CD4-positive, alpha-beta T cell treated with Interleukin-21 for 1 hour (primary cell): ENCODE measurements at places on chromosomes 11 and 22.
A peak's percentile ranks its signal among the peaks of the same experiment; 100 is the strongest.

DNA sequence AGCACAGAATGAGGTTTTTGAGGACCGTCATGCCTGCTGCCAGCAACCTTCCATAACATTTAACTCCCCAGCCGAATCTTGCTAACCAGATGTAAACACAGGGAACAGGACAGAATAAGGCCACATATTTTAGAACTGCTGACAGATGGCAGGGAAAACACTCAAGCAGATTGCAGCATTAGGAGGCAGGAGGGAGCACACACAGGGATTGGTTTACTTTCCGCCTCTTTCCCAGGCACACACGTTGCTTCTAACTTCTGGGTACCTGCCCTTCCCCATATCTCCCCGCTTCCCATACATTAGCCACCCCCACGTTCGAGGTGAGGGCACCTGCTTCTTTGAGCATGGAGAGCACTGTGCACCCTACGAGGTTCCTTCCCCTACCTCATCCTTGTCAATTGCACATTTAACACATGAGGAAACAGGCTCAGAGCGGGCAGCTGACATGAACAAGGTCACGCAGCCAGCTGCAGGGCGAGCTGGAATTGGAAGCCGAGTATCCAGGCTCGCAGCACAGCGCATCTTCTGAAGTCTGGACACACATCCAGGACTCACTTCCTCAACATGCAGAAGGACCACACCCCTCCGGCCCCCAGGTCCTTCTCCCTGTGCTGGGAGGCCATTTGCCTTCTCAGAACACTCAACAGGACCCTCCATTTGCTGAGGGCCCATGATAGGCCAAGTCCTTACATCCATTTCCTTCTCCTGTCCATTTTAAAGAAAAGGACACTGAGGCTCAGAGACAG lies 18.7 kb downstream of the ASPHD2 start:
- no peak for DNase-seq

DNA sequence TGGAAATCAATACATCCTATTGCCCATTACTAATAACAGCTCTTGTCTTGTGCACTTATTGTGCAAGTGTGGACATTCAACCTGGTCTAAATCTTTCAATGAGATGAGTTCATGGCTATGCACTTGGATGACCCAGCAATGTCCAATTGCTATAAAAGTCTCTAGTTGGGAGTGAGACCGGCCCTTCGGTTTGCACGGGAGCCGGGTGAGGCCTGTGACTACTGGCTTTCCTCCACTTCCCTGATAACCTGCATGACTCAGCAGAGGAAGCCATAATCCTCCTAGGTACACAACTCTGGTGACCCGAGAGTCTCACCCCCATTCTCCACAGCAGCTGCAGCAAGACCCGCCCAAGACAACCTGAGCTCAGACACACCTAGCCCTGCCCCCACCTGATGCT lies 135.9 kb upstream of the PAX6 start:
- no peak for DNase-seq

DNA sequence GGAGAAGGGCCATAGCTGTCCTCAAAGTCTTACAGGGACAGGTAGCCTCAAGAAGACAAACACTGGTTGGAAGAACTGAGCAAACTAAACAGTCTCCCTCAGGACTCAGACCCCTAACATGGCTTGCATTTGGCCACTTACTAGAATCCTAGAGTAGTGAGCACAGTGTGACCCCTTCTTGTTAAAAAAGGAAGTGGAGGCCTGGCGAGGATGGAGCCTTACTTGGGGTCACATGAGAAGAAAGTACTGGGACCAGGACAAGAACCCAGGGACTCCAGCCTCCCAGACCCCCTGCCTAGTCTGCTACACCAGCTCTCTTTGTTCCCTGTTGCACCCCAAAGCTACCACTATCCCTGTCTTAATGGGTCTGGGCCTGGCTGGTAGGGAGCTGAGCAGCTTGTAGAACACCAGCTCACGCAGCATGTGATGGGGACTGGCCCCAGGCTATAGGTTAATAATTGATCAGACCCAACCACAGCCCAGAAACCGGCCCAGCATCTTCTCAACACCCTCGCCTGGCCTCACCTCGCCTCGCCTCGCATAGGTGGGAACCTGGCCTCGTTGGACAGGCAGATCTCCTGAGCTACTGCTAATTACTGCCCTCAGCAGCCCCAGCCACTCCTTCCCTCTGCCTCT lies 17.6 kb downstream of the DGAT2 start:
- DNase-seq, result no peak

DNA sequence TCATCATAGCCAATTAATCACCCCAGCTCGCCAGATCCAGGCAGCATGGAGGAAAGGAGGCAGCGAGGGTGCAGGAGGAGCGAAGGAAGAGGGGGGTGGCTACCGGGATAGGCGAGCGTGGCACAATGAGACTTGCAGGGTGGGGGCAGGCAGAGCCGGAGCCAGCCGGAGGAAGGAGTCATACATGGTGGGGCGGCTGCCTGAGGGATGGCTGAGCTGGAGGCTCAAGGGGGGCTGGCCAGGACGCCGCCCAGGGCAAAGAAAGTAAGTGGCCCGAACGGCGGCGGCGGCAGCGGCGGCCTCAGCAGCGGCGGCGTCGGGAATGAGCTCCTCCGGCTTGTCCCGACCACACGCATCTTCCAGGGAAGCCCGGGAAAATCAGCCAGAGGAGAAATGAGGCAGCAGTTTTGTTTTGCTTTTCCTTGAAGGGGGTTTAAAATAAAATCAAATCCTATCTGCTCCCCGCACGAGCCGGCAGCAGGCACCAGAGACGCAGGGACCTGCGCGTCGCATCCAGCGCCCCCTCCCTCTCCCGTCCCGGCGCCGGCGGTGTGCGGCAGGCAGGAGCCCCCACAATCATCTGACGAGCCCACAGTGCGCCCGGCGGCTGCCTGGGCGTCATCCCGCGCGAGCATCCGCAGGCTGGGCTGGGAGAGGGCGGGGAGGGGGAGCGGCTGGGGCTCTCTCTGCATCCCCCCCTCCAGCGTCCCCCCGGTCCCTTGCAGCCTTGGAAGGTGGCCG lies 263.6 kb downstream of the CTTN start:
- no peak for DNase-seq

DNA sequence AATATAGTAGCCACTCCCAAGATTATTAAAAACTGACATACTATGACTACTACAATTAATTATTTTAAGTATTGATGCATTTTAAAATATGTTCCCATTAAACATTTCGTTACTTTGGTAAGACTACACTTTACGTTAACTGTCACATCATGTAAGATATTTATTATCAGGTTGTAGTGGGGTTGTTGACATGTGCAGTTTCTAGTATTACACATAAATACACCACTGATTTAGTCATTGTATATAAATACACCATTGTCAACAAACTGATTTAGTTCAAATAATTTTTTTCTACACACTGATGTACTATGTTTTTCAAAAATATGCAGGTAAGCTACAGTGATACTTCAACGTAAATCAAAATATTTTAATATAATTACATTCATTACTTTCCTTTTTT lies 11.5 kb downstream of the ST13 start:
- DNase-seq, result no peak

- DNase-seq, result no peak
Observed at GRCh38 chr11:62858201-62858600, 18.8 kb upstream of the WDR74 start.

DNA sequence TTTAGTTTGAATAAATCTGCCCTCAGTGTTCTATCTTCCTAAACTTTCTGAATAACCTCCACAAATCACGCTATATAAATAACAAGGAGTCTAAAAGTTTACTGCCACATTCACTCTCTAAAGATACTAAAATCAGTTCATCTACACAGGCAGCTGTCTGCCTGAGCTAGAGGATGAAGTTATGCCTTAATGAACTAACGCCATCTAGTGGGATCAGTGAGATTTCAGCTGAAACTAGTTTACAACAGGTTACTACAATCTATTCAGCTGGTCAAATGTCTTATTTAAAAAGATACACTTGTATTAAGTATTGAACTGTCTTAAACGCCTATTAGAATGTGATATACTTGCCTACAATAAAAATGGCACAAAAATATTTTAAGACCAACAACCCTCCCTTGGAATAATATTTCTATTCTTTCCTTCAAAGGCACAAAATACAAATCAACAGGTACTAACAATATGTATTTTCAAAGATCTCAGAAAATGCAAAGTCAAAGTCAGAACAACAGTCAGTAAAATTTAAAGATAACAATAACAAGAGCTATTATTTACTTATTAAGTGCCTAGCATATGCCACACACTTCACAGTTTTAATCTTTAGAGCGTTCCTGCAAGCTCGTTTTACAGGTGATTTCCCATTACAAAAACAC lies 84.1 kb downstream of the LARGE2 start:
- peak; percentile 76 for DNase-seq

GRCh38 chr11:66101066-66101464 lies 31.0 kb downstream of the PACS1 start:
- DNase-seq, result no peak

DNA sequence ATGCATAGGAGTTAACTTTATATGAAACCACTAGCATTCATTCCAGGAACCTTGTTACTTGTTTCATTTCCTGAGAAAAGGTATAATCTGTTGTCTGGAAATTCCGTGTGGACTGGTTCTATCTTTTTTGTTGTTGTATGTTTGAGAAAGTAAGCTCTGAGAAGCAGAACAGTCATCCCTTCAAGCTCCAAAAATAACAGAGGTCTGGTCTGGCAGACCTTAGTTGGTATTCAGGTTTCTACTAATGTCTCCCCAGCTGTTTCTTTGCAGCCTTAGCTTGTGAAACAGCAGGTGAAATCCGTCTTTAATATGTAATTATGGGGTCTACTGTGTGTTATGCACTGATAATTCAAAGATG lies 2.4 kb downstream of the RNF121 start:
- no peak for DNase-seq

- DNase-seq, result no peak
Observed at GRCh38 chr11:134151083-134151747, 72.6 kb downstream of the NCAPD3 start.
